SHP77 treated with DMSO at 0.1 percent for 48 hours (cell line): ENCODE measurements at places on chromosomes 11 and 22.

- peak; percentile 51 for DNase-seq
These were observed 11.6 kb upstream of the RNH1 start for GRCh38 chr11:518463-519202.

DNA sequence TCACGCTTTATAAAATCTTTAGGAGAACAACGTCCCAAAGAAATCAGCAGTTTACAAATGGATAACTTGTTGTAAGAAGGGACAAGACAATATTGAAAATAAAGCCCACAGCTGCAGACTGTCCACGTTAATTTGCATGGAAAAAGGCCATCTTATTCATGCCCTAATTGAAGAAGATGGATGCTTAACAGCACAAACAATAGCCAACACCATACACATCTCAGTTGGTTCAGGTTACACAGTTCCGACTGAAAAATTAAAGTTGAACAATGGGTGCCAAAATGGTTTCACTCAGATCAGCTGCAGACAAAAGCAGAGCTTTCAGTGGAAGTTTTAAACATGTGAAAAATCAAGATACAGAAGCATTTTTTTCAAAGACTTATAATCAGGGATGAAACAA is 314.2 kb downstream of the RAB38 start:
- DNase-seq: no peak

DNA sequence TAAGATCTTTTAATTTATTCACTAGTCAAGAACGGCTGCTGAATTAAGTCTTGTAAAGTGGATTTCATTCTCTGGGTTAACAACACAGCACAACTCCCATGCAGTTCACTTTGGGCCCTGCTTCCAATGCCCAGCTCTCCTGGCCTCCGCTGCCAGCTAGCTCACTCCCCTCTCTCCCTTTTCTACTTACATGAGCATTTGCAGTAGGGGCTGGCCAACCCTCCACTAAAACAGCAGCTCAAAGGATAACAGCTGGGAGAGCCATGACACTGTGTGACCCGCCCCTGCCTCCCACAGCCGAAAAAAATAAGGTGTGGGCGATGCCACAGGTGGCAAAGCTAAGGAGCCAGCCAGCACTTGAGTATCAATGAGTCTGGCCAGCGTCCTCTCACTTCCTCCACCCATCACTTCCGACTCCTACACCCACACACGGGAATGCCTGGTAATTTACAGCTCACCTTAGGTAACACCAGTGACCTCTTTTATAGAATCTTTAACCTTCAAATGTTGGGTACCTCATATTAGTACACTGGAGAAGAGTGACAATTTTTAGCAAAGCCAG is 56.8 kb downstream of the DGCR2 start:
- DNase-seq: no peak

GRCh38 chr11:80096736-80097135 is 655.9 kb upstream of the TENM4 start:
- no peak for DNase-seq

DNA sequence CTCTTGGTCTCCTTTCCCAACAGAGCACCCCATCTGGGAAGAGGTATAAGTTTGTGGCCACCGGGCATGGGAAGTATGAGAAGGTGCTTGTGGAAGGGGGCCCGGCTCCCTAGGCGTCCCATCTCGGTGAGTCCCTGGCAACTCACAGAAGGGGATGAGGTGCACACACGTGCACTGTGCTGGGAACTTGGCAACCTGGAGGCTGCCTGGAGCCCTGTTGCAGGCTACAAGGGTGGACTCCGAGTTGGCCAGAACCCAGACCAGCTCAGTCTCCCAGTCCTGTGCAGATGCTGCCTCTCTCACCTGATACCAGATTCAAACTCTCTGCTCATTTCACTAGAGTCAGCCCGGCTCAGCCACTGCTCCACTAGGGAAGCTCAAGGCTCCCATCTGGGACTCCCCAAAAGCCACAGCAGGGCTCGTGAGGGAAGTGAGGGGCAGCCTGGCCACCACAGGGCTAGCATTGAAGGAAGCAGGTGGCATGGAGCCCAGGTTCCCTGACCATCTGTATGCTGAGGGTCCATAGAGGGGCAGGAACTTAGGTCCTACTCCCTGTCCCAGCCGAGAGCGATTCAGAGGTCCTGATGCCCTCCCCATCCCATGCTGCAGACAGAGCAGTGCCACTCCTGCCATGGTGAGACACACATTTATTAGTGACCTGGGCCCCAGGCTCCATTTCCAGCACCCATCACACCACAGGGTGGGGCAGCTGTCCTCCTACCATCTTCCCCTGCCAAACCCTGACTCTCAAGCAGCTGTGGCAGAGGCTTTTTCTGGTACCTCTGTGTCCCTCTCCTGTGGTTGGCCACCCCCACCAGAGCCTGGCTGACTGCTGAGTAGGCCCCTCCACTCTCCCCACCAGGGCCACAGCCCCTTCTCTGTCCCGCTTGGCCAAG is 4.0 kb downstream of the PRR33 start:
- no peak for DNase-seq

- DNase-seq: no peak
These were observed 56.7 kb upstream of the CHST1 start for GRCh38 chr11:45722144-45722543.

- no peak for DNase-seq
These were observed 12.7 kb upstream of the POLD3 start for GRCh38 chr11:74579577-74580270.

GRCh38 chr11:43578346-43579170 is 102.0 kb upstream of the HSD17B12 start:
- no peak for DNase-seq

DNA sequence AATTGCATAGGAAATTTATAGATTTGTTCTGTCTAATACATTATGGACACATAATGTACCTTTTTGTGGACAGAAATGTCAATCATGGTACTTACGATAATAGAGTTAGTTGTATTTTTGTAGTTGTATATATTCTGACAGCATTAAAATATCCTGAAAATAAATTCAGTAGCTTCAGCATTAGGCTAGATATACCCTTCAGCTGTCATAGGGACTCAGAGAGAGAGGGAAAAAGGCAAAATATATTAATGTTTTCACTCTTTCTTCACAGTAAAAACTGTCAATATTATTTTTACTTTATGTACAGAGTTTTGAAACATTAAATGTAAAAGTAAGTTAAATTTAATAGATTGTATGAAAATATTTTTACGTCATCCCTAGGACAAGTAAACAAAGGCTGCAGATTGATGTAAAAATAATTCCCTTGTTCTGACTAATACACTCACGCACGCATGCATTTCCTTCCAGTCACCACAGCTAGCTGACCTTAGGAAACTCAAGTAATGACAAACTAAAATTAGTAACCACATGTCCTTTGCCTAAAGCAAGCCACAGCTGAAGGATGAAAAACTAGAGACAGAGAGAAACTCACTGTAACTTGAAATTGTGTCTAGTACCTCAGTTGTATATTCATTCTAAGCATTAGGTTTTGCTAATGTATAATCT is 104.7 kb upstream of the CARD18 start:
- DNase-seq: no peak

DNA sequence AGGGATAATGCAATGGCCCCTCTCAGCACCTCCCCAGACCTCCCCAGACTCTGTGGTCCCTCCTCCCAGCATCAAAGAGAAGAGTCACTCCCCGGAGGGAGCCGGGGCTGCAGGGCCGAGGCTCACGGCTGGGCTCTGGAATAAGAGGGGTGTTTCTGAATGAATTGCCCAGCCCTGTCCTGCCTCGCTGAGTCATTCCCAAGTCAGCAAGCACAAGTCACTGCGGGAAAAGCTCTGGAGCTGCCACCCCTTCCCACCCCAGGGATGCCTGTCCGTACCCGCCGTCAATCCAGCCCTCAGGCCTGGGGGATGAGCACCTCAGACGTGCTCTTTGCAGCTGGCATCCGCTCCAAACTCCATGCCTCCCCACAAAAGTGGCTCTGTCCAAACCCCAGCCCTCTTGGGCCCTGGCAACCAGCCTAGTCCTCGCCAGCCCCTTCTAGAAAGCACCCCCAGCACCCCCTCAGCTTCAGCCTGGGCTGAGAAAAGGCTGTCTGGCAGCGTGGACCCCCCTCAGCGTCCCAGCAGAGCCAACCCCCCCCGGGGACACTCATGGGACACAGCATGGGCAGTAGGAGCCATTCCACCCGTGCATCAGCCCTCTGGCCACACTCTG is 22.7 kb downstream of the CELSR1 start:
- no peak for DNase-seq

GRCh38 chr11:42524534-42525227 is 787.1 kb upstream of the API5 start:
- DNase-seq: peak; percentile 39

DNA sequence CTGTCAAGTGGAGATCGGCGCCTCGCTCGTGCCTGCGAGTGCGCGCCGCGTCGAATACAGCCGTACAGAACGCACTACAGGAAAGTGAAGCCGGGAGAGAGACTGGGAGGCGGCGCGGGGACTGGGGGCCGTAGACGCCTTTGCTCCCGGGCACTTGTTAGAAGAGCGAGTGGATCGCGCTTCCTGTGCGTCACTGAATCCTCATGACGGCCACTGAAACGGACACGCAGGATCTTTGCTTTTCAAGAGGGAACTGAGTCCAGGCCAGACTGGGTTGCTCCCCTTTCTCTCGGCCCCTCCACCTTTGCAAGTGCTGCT is 314 bp downstream of the RIC8A start:
- DNase-seq: no peak

GRCh38 chr11:27497284-27497866 is 9.2 kb downstream of the LIN7C start:
- no peak for DNase-seq

GRCh38 chr22:22810471-22810870 is 77.1 kb upstream of the IGLL5 start:
- no peak for DNase-seq

GRCh38 chr11:75500742-75501141 is 25.0 kb downstream of the GDPD5 start:
- DNase-seq: no peak

GRCh38 chr11:61545341-61545740 is 35.5 kb downstream of the SYT7 start:
- DNase-seq: no peak

DNA sequence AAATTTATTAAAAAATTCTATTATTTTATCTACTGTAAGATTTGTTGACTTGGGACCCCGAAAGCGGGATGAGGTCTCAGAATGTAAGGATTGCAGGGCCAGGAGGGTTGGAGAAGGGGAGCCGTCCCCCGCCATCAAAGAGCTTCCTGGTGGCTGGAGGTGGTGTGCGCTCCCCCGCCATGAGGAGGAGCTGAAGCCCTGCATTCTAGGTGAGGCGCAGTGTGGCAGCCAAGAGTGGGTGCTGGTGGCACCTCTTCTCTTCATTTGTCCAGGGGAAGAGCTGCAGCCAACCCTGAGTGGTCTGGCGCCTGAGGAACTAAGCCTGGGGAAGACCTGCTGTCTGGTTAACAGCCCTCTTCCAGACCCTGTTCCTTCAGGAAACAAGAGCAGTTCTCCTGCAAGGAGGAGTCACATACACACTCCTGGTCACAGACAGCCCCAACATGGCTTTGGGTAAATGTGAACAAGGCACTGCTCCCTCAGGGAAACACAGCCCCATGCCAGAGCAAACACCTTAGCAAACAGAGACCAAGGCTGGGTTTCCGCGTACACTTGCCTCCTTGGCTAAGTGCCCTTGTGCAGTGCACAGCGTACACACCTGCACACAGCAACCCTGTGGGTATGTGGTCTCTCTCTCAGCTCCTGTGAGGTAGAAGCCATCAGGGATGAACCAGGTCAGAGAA is 17.3 kb downstream of the RTN4RL2 start:
- no peak for DNase-seq

DNA sequence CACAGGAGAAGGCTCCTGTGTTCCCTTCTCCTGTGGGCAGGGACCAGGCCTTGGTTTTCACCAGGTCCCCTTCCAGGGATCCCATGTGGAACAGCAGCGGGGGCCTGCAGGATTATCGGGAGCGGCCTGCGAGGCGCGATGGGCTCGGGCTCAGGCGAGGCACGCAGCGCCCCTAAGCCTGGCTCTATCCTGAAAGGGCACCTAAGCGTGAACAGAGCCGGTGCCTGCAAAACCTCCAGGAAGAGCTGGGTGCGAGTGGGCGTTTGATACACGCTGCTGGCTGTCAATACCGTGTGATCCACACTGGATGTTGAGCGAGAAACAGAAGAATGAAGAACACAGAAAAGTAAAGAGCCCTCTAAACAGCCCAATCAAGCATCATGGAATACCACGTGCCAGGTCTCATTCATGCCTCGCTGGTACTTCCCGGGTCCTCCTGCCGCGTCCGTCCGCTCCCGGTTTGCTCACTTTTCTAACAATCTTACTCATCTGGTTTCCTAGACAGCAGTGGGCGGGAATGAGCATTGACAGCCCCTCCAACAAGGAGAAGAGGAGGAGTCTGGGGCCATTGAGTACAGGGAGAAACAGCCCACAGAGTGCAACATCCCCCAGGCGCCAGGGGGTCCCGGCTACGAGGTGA is 12.5 kb downstream of the OSBPL5 start:
- DNase-seq: no peak

DNA sequence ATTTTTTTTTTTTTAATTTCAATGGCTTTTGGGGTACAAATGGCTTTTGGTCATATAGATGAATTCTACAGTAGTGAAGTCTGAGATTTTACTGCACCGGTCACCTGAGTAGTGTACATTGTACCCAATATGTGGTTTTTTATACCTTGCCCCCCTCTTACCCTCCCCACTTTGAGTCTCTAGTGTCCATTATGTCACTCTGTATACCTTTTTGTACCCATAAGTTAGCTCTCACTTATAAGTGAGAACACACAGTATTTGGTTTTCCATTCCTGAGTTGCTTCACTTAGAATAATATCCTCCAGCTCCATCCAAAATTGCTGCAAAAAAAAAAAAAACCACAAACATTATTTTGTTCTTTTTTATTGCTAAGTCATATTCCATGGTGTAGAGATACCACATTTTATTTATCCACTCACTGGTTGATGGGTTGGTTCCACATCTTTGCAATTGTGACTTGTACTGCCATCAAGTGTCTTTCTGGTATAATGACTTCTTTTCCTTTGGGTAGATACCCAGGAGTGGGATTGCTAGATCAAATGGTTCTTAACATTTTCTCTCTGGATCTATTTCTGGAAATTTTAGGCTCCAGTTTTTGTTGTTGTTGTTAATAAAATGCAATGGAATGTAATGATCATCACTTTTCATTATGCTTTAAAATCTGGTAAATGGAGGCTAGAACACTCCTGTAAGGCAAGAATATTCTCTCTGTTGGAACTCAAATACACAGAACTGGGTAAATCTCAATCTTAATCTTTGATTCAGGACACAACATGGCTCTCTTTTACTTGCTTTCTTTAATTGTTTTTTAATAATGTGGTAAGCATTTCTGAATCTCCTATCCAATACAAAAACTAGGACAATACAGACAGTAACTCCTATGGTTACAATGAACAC is 10.3 kb downstream of the NEAT1 start:
- DNase-seq: no peak

DNA sequence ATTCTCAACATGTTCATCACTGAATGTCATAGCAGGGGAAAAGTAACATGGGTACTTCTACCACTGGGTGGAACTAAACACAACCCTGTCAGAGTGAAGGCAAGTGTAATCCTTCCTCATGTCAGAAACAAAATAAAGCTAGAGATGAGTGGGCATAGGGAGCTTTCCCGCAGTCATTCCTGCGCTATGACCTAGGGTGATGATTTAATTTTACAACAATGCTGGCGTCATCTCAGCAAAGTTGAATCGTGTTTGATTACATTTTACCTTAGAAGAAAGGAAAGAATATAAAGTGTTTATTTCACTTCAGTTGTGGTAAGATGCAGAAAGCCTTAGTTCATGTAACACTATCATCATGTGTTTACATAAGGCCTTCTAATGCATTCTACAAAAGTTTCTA is 355.6 kb downstream of the METTL15 start:
- DNase-seq: no peak

GRCh38 chr11:65213322-65214211 is 31.8 kb downstream of the CAPN1 start:
- no peak for DNase-seq
